ENCODE measurements at places on chromosomes 2 and 18.

DNA sequence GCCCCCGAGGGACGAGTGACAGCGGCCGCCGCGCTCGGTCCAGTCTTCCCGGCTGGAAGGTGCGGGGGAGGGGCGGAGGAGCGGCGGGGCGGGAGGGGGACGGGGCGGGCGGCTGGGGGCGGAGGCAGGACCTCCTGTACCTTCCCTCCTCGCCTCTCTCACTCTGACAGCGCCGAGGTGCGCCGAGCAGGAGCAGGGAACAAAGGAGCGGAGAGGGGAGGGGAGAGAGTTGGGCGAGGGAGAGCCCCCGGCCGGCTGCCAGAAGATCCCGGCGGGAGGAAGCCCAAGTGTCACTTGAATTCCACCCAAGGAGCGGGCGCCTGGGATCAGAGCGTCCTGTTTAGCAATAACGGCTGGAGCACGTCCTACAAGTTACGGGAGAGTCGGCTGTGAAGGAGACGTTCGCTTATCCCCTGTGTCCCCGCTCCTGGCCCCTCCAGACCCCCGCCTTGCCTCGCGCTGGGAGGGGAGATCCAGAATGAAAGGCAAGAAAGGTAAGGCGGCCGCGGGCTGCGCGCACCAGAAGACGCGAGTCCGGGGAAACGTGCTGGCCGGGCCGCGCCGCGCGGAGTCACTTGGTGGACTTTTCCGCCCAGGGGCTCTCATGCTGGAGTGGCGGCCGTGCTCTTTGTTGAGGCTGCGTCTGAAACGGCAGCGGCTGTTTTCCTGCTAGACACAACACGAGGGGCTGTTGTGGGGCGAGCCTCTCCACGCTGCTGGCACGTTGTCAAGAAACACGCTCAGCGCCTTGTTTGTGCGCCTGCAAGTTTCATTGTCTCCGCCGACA is at the start of gene TGIF1:
TGIF1 (plus strand) TSS at position 161 of the 787 bp plus-strand sequence; CDS start at position 479, 318 bp downstream.
- peak; percentile 90 for DNase-seq

DNA sequence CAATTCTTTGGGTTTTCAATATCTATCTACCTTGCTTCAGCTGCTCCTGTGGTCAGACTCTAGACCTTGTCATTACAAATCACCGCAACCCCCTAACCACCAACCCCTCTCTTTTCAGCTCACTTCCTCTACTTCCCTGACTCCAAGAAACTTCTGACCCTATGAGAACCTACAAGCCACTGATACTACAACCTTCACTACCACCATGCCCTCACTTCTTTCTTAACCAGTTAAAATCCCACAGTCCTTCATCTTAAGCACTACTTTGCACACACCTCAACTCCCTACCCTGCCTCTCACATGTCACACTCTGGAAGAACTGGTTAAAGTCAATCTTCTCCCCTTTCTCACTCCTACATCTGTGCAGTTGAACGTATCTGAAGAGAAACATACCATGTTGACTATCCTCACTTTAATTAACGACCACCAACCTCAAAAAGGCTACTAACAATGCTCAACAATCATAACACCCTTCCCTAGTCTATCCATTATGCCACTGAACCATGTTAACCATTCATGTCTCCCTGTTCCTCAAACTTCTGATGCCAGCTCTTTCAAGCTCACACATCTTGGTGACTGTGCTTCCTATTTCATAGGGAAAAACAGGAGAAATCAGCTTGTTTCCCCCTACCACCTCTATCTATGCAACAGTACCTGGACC is 12.6 kb downstream of the EIF2AK3 start:
- DNase-seq = no peak

DNA sequence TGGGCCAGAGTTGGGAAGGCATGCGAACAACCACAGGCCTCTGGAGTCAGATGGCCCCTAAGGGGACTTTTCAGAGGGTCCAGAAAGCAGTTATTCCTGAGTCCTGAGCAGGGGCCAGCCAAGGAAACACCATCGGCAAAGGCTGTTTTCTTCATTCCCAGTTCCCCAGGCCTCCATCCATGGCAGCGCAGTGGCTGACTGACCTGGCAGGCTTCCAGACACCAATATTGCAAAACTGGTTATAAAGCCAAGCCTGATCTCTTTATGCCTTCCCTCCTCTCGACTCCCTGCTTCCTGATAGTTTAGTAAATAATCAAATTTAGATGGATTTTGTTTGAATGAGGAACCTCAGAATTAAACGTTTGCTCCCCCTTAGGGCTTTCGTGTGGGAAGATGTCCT is 133.4 kb upstream of the ITGA6 start:
- no peak for DNase-seq

- DNase-seq = no peak
Observed at GRCh38 chr2:110969696-110970095, 151.0 kb upstream of the BCL2L11 start.

DNA sequence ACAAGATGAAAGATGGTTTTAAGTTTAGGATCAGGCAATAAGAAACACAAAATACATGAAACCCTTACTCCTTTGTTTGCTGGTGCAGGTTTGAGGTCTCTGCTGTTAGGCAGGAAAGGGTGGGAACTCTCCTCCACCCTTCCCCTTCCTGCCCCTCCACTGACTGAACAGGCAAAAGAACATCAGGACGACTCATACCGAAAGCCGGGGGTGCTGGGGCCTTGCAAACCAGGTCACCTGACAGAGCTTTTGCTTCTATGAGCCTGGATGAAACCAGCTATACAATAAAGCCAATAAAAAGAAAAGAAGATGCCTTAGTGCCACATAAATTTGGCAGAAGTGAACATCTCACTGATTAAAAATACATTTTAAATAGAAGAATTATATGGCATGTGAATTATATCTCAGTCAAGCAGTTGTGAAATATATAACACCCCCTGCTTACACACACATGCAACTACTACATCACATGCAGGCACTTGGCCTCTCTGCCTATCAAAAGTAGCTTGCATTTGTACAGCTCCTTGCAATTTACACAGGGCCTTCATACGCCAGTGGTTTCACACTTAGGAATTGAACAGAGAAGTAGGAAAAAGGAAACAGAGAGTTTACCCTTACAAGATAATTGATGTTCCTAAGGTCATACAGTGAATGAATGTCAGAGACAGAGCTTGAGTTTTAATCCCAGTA is 215.1 kb upstream of the TRIB2 start:
- peak; percentile 65 for DNase-seq

DNA sequence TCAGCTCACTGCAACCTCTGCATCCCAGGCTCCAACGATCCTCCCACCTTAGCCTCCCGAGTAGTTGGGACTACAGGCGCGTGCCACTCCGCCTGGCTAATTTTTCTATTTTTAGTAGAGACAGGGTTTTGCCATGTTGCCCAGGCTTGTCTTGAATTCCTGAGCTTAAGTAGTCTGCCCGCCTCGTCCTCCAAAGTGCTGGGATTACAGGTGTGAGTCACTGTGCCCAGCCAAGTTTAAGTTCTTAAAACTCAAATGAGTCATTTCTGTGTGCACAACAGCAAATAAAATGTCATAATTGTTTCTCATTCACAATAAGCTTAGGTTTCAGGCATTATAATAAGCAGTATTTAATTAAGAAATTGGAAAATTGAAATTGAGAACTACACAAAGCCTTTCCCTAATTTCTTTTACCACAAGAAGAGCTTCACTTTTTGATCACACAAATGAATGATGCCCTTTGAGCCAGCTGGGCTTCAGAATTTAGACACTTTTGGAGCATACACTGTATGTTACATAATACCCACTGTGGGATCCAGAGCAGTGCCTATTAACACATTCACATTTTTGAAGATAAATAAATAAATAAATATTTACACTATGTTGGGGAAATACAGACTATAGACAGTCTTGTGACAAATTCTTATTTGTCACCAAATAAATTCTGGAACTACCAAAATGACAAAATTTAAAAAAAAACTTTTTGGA is 8.6 kb upstream of the ME2 start:
- no peak for DNase-seq

- no peak for DNase-seq
Observed at GRCh38 chr2:43729491-43730174, 44.2 kb upstream of the DYNC2LI1 start.

GRCh38 chr2:203915256-203915655 is 21.3 kb upstream of the ICOS start:
- no peak for DNase-seq

- DNase-seq = no peak
Observed at GRCh38 chr2:108305901-108306300, 17.2 kb downstream of the SULT1C2 start.

DNA sequence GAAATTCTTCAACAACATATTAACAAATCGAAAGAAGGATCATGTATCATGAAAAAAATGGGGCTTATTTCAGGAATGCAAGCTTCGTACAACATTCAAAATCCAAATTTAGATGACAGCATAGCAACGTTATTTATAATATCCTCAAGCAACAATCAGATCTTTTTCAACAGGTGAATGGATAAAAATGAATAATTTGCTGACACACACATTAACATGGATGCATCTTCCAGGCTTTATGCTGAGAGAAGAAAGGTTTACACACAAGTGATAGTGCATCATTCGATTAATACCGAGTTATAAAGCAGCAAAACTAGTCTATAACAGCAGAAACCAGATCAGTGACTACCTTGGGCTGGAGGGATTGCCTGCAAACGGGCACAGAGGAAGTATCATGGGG is 209.5 kb upstream of the TPO start:
- no peak for DNase-seq

DNA sequence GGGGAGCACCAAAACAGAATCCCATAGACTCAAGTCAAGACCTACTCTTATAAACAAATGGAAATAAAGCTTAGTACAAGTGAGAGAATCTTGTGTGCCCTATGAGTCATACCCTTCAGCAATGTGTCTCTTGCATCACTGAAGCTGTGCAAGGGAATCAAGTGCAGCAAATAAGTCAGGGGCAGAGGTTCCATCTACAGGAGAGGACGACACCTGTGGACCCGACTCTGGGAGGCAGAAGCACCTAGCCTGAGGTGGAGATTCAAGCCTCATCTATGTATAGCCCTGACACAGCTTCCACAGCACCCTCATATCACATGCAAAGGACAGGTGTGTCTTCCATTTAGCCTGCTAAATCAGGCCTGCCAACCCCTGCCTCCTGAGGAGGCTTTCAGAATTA is 298.2 kb downstream of the CNTNAP5 start:
- no peak for DNase-seq

DNA sequence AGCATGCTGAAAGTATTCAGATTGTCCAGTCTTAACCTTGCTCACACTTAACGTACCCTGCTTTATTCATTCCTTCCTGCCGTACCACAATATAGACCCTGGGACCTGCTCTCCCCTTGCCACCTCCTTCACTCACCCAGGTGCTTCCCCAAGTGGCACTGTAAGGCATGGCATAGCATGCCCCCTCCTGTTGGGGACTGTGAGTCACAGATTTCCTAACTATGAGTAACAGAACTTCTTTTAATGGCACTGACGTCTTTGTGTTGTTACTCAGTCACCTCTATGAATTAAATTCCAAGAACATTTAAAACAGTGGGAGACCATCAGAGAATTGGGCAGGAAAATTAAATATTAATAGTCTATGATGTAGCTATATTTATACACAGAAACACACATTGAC is 117.2 kb downstream of the CTNNA2 start:
- no peak for DNase-seq

GRCh38 chr2:222823183-222823930 is 37.5 kb upstream of the ACSL3 start:
- DNase-seq = no peak

DNA sequence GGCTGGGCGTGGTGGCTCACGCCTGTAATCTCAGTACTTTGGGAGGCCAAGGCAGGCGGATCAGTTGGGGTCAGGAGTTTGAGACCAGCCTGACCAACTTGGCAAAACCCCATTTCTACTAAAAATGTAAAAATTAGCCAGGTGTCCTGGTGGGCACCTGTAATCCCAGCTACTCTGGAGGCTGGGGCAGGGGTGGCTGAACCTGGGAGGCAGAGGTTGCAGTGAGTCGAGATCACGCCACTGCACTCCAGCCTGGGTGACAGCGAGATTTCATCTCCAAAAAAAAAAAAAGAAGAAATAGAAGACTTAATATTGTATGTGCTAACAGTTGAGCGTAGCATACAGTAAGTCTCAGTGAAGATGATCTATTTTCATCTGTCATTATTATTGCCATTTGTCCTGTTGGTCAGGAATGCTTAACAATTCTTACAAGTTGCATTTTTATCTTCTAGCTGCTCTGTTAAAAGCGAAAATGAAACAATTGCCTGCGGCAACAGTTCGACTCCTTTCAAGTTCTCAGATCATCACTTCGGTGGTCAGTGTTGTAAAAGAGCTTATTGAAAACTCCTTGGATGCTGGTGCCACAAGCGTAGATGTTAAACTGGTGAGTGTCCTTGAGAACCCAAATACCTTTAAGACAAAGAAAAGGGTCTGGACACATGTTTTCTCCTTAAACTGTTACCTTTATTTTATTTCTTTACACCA is 7.2 kb downstream of the PMS1 start:
- peak; percentile 64 for DNase-seq

GRCh38 chr2:56739413-56739812 is 555.6 kb downstream of the CCDC85A start:
- DNase-seq = no peak

DNA sequence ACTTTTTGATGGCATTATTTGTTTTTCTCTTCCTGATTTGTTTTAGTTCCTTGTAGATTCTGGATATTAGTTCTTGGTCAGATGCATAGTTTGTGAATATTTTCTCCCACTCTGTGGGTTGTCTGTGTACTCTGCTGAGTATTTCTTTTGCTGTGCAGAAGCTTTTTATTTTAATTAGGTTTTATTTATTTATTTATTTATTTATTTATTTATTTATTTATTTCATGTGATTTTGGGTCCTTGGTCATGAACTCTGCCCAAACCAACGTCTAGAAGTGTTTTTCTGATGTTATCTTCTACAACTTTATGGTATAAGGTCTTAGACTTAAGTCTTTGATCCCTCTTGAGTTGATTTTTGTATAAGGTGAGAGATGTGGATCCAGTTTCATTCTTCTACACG is 292.2 kb downstream of the CDH7 start:
- no peak for DNase-seq

DNA sequence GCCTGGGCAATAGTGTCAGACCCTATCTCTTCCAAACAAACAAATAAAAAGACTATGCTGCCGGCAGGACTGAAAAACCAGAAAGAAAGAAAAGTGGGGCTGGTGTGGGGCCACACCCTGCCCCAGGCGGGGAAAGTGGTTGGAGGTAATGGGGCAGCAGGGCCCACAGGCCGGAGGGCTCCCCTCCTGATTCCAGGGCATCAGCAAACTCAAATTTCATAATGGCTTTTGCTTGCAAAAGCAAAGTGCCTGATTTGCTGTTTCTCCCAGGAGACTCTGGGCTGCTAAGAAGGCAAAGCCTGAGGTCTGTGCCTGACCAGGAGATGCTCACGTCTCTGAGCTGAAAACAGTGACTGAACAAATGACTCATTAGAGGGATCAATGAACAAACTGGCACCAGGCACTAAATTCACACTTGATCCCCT is 121.9 kb downstream of the HDAC4 start:
- DNase-seq = no peak

GRCh38 chr2:54574860-54575247 is 118.7 kb downstream of the SPTBN1 start:
- no peak for DNase-seq

- DNase-seq = no peak
Observed at GRCh38 chr18:10736984-10737383, 211.2 kb downstream of the NAPG start.

GRCh38 chr2:7427293-7428060 is 510.3 kb downstream of the RNF144A start:
- DNase-seq = no peak

Data from CD8-positive, alpha-beta T cell (primary cell).